ENCODE measurements at places on chromosomes 2 and 18.

GRCh38 chr18:49745045-49746014 is 68.0 kb downstream of the ACAA2 start:
- DNase-seq: no peak
- no peaks in the 10 kb centered on the region for H3K4me1 ChIP-seq
- peaks cover 21% of the 10 kb centered on the region for H3K27me3 ChIP-seq
- no peaks in the 10 kb centered on the region for H3K36me3 ChIP-seq

DNA sequence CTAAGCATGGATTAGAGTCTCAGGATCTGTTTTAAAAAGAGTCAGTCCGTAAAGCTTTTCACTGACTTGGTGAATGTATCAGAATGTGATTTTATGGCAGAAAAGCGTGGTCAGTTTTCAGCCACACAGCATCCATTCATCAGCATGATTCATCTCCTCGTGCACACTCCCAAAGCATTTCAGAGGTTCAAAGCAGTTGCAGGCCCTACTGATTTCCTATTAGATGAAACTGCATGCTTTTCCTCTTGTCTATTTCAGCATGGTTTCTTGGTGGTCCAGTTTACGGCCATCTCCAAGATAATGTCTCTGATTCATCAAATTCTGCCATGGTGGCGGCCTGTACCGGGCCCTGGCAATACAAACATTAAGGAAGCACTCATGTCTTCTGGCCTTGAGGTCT is 4.8 kb upstream of the PARD6G start:
- H3K4me3 ChIP-seq: no peak overlapping the region
- H3K36me3 ChIP-seq: no peaks in the 10 kb centered on the region
- H3K4me1 ChIP-seq: no peaks in the 10 kb centered on the region
- H3K27ac ChIP-seq: no peak overlapping the region
- DNase-seq: no peak
- peaks cover 19% of the 10 kb centered on the region for H3K27me3 ChIP-seq

DNA sequence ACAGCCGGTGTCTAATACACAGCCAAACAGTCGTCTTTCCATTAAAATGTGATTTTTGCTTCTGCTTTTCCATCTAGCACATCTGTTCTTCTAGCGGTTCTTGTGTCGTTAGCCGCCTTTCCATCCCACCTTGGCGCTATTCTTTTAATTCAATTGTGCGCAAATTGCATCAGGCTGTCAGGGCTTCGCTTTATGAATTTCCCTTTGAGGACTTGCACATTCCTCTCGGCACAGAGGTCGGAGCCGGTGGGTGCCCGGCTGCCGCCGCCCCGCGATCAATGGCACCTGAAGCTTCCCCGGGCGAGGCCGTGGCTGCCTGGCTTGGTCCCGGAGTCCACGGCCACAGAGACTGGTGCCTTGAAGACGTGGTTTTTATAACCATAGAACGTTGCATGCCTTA is 33.9 kb upstream of the TSPYL6 start:
- no peaks in the 10 kb centered on the region for H3K4me1 ChIP-seq
- no peaks in the 10 kb centered on the region for H3K36me3 ChIP-seq
- H3K27me3 ChIP-seq: no peaks in the 10 kb centered on the region
- no peak for DNase-seq
- H3K27ac ChIP-seq: no peak overlapping the region

DNA sequence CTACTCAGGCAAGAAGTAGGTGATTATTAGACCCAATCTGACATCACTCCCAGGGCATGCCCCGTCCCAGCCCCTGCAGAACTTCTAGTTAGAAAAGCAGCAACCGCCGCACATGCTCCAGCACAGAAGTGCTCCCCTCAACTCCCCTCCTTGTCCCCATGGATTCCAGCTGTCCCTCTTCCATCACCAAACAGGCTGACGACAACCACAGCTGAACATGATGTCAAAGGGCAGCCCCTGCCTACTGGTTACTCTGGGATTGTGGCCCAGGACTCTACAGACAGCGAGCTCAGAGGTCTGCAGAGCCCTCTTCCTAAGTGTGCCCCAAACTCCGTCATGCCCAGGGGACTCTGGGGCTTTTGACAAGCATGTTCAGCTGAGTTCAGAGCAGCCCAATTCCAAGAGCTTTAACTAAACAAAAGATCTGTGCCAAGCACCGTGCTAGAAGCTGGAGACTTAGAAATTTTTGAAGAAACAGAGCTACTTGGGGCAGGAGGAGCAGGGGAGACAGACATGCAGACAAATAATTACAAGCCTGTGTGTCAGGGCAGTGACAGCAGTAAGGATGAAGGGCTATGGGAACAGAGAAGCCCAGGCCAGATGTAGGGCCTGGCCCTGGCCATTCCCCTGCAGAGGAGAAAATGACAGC is 148.1 kb downstream of the BCL11A start:
- H3K27me3 ChIP-seq: no peaks in the 10 kb centered on the region
- no peak overlapping the region for H3K4me3 ChIP-seq
- H3K36me3 ChIP-seq: no peaks in the 10 kb centered on the region
- H3K4me1 ChIP-seq: peaks cover 1% of the 10 kb centered on the region
- H3K27ac ChIP-seq: no peak overlapping the region

DNA sequence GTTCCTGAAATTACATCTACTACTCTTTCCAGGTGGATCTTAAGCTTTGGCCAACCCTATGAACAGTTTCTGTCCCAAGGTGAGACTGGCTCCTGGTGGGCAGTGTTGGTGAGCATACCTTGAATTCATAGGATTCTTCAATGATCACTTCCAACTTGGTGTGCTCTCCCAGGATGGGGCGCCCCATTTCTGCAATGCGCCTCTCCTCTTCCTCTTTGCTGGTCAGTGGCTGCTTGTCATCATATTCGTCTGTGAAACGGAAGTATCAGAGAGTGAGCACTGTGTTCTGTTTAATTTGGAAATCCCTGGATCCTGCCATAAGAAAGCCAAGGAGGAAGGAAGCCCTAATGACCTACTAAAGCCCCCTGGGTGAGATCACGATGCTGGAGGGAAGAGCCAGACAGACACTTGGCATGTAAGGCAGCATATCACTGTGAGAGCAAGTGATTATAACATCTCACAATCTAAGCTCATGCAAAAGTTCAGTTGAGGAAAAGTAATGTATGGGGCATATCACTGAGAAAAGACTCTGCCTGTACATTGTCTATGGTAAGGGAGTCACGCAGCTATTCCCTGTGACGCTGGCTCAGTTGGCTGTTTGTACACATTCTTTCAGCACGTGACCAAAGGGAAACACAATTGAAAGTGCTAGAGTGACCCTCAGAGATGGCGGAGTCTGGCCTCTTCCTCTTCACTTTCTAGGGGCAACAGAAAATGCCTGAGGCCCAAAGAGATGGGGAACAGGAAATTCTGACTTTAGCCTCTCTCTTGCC is 287.0 kb downstream of the SLC8A1 start:
- peaks cover 9% of the 10 kb centered on the region for H3K4me1 ChIP-seq
- no peak for DNase-seq
- no peaks in the 10 kb centered on the region for H3K36me3 ChIP-seq
- no peaks in the 10 kb centered on the region for H3K27me3 ChIP-seq
- H3K27ac ChIP-seq: no peak overlapping the region

- no peaks in the 10 kb centered on the region for H3K36me3 ChIP-seq
- H3K4me1 ChIP-seq: no peaks in the 10 kb centered on the region
- no peak overlapping the region for H3K4me3 ChIP-seq
- no peak overlapping the region for H3K27ac ChIP-seq
Measured at GRCh38 chr18:11288401-11288800, 139.0 kb upstream of the PIEZO2 start.

- H3K4me1 ChIP-seq: no peaks in the 10 kb centered on the region
- H3K36me3 ChIP-seq: no peaks in the 10 kb centered on the region
- DNase-seq: no peak
- no peak overlapping the region for H3K4me3 ChIP-seq
- no peak overlapping the region for H3K27ac ChIP-seq
- peaks cover 2% of the 10 kb centered on the region for H3K27me3 ChIP-seq
Measured at GRCh38 chr2:233907627-233908026, 9.5 kb upstream of the TRPM8 start.

DNA sequence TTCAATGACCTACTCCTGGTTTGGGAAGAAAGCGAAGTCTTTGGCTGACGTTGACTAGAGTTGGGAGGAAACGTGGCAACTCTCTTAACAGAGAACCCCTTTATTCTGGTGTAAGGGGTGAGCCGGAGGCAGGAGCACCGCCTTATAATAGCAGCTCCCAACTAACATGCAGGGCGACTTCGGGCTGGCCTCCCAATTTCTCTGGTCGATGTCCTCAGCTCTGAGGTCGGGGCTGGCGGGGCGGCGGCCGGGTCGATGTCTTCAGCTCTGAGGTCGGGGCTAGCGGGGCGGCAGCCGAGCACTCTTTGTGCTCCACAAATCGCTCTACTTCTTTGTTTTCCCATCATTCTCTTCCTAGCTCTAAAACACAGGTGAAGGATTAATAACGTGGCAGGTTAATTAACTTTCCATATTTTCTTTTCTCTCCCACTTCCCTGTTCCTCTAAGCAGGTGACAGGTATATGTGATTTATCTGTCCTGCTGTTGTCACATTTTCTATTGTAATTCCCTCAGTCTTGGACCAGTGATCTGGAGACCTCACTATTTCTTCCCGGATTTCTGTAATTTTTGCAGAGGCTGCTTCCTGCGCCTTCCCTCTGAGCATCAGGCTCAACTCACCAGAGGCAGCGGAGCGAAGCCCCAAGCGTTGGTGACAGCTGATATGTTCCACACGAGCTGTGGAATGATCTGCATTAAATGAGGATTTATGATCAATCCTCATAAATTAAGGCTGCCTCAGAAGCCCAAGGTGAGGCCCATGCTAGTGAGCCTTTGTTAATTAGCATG is 64.3 kb downstream of the ACKR3 start:
- no peaks in the 10 kb centered on the region for H3K4me1 ChIP-seq
- H3K27me3 ChIP-seq: no peaks in the 10 kb centered on the region
- no peaks in the 10 kb centered on the region for H3K36me3 ChIP-seq
- no peak overlapping the region for H3K4me3 ChIP-seq

DNA sequence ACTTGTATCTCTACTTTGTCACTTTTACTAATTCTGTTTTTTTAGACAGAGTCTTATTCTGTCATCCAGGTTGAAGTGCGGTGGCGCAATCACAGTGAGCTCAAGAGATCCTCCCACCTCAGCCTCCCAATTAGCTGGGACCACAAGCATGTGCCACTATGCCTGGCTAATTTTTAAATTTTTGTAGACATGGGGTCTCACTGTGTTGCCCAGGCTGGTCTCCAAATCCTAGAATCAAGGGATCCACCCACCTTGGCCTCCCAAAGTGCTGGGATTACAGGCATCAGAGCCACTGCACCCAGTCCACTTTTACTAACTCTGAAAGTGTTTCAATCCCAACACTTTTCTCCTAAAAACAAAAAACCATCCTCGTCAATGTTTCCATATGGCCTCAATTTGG is 94.9 kb downstream of the MALT1 start:
- no peak overlapping the region for H3K4me3 ChIP-seq
- peaks cover 20% of the 10 kb centered on the region for H3K4me1 ChIP-seq
- H3K27ac ChIP-seq: no peak overlapping the region
- no peak for DNase-seq

DNA sequence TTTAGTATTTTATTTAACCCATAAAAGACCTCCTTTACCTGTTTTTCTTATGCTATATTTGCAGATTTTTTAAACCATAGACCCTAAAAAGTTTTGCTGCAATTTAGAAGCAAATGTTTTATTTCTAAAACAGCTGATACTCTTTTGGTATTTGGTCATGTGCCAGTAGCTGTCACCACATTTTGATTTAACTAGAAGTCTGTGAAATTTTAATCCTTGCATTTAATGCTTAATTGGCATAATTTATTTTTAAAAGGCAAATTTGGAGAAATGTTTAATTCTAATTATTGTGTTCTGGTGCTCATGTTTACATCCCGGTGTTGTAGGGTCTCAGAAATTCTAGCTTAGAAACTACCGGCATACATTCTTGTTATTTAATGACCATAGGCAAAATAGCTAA is 111.8 kb downstream of the TTC27 start:
- no peak for DNase-seq
- H3K27me3 ChIP-seq: no peaks in the 10 kb centered on the region
- no peak overlapping the region for H3K4me3 ChIP-seq
- no peak overlapping the region for H3K27ac ChIP-seq

- H3K27ac ChIP-seq: peak overlapping the region; percentile 96
- peaks cover 65% of the 10 kb centered on the region for H3K4me1 ChIP-seq
- no peaks in the 10 kb centered on the region for H3K27me3 ChIP-seq
- H3K4me3 ChIP-seq: peak overlapping the region; percentile 98
- H3K36me3 ChIP-seq: peaks cover 15% of the 10 kb centered on the region
Measured at GRCh38 chr2:84880395-84880644, 564 bp downstream of the TRABD2A start.

GRCh38 chr2:240644171-240644651 is 18.9 kb downstream of the GPR35 start:
- peaks cover 8% of the 10 kb centered on the region for H3K4me1 ChIP-seq
- H3K4me3 ChIP-seq: no peak overlapping the region
- no peak for DNase-seq
- peaks cover 9% of the 10 kb centered on the region for H3K27me3 ChIP-seq
- no peaks in the 10 kb centered on the region for H3K36me3 ChIP-seq

DNA sequence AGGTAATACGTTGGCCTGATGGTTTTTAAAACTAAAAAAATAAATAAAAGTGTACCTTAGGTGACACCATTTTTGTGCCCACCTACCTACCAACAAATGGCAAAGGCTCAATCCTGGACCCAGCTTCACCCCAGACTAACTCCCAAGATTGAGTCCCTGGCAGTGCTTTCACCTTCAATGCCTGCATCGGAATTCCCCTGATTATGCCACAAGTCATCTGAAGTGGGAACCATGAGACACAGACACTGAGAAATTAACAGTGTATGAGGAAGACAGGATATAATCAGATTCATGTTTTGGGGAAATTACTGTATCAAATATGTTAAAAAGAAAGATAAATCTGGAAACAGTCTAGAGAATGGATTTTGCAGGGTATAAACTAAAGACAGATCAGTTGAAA is 41.6 kb downstream of the ZBTB14 start:
- H3K27me3 ChIP-seq: no peaks in the 10 kb centered on the region
- no peak for DNase-seq
- H3K27ac ChIP-seq: no peak overlapping the region
- no peak overlapping the region for H3K4me3 ChIP-seq
- H3K4me1 ChIP-seq: no peaks in the 10 kb centered on the region

DNA sequence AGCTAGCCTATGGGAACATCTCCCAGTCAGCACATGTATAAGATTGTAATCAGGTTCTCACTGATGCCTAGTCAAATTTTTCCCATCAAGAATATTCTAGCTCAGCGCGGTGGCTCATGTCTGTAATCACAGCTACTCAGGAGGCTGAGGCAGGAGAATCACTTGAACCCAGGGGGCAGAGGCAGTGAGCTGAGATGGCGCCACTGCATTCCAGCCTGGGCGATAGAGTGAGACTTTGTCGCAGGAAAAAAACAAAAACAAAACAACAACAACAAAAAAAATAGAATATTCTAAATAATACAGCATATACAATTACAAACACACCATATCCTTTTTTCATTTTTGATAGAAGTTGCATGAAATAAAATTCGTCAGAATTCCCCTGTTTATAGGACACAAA is 67.5 kb upstream of the MYCN start:
- no peak overlapping the region for H3K27ac ChIP-seq
- no peak overlapping the region for H3K4me3 ChIP-seq
- no peaks in the 10 kb centered on the region for H3K36me3 ChIP-seq
- no peaks in the 10 kb centered on the region for H3K27me3 ChIP-seq

GRCh38 chr2:9690716-9691498 is 60.1 kb upstream of the YWHAQ start:
- H3K4me1 ChIP-seq: peaks cover 9% of the 10 kb centered on the region
- peaks cover 5% of the 10 kb centered on the region for H3K27me3 ChIP-seq
- no peak overlapping the region for H3K4me3 ChIP-seq
- no peaks in the 10 kb centered on the region for H3K36me3 ChIP-seq
- no peak overlapping the region for H3K27ac ChIP-seq

GRCh38 chr2:143162123-143162837 is 33.1 kb downstream of the ARHGAP15 start:
- DNase-seq: peak; percentile 84
- peak overlapping the region; percentile 15 for H3K27ac ChIP-seq
- peaks cover 59% of the 10 kb centered on the region for H3K4me1 ChIP-seq
- no peaks in the 10 kb centered on the region for H3K27me3 ChIP-seq
- H3K36me3 ChIP-seq: peaks cover 36% of the 10 kb centered on the region
